ENCODE measurements at places on chromosomes 6 and 20.

DNA sequence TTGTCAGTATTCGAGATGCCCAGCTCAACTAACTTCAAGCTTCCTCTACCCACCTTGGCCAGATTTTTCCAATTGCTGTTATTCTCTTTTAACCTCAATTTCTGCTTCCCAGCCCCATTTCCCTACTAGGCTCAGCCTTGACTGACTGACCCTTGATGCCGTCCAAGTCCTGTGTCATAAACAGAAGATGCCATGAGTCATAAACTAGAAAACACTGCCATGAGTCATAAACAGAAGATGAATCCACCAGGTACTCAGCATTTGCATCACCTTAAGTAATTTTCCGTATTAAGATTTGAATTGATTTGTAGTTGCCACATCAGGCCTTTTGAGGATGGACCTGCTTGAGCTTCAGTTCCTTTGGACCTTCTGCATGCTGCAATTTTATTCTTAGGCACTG, 123.8 kb downstream of the FAM83B start:
- DNase-seq, result no peak

GRCh38 chr20:6299456-6299855, 176.6 kb upstream of the FERMT1 start:
- DNase-seq, result no peak

- DNase-seq, result no peak
These were observed 37.9 kb downstream of the TRAM2 start for GRCh38 chr6:52538901-52539354.

GRCh38 chr20:5835321-5835821, 85.2 kb downstream of the SHLD1 start:
- no peak for DNase-seq

DNA sequence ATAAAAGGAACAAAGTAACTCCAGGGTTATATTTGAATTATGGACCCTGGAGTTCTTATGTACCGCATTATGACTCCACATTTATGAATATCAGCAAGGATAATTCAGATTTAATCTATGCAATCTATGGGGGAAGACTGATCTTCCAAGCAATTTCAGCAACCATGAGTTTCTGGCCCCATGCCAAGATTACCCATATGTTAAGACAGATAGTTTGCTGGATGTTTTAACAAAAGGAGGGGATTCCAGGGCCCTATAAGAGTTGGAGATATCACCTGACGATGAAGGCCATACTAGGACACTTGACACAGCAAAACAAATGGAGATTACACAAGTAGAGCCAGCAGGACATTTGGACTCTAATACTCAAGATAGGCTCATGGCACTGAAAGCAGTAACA, 45.9 kb upstream of the PLN start:
- no peak for DNase-seq

- no peak for DNase-seq
These were observed 166.0 kb downstream of the ARID1B start for GRCh38 chr6:156943166-156943565.

- no peak for DNase-seq
These were observed 242.9 kb downstream of the KCNQ5 start for GRCh38 chr6:72864799-72865198.

- no peak for DNase-seq
These were observed 106.3 kb downstream of the SCML4 start for GRCh38 chr6:107717781-107718180.

GRCh38 chr6:144285798-144286502, 815 bp downstream of the UTRN start:
- DNase-seq, result no peak

DNA sequence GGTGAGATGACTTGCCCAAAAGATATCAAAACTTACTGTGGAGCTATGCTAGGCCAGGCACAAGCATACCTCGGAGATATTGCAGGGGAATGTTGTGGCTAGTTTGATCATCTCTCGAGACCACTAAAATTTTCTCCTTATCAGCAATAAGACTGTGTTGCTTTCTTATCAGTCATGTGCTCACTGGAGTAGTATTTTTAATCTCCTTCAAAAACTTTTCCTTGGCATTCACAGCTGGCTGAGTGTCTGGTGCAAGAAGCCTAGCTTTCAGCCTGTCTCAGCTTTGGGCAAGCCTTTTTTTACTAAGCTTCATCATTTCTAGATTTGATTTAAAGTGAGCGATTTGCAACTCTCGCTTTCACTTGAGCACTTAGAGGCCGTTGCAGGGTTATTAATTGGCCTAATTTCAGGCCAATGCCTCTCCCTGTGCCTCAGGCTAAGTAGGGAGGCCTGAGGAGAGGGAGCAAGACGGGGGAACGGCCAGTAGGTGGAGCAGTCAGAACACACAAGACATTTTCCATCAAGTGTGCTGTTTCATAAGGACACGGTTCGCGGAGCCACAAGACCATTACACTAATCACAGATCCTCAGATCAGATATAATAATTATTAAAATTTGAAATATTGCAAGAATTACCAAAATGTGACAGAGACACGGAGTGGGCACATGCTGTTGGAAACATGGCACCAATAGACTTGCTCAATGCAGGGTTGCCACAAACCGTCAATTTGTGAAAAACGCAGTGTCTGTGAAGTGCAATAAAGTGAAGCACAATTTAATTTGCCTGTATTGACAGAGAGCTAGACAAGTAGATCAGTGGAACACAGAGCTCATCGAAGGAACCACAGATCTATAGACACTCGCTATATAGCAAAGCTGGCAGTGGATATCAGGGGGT, 106.8 kb upstream of the SIRPG start:
- peak; percentile 33 for DNase-seq

DNA sequence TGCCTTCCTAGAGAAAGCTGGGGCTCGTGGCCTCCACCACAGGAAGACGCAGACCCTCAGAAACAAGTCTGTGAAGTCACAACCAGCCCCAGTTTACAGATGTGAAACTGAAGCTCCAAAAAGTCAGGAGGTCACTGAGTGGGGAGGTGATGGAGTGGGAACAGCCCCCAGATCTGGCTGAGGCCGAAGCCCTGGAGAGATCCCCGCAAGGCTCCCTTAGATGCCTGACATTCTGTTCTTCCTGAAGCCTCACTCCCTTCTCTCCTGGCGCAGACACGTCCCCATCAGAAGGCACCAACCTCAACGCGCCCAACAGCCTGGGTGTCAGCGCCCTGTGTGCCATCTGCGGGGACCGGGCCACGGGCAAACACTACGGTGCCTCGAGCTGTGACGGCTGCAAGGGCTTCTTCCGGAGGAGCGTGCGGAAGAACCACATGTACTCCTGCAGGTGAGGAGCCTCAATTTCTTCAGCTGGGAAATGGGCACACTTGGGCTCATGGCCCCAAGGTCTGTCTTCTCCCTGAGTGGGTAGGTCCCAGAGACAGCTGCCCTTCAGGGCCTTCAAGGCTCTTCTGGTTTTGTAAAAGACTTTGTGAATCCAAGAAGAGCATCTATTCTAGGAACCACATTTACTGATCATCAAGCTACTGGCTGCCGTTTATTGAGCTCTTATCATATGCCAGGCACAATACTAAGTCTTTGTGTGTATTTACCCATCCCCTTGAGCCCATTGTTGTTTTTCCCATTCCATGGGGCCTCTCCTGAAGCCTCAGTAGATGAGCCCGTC, 50.5 kb downstream of the HNF4A start:
- no peak for DNase-seq

- no peak for DNase-seq
These were observed 191.4 kb downstream of the NFATC2 start for GRCh38 chr20:51350941-51351631.

- DNase-seq, result no peak
These were observed 365.7 kb upstream of the EPHA7 start for GRCh38 chr6:93784794-93785693.

DNA sequence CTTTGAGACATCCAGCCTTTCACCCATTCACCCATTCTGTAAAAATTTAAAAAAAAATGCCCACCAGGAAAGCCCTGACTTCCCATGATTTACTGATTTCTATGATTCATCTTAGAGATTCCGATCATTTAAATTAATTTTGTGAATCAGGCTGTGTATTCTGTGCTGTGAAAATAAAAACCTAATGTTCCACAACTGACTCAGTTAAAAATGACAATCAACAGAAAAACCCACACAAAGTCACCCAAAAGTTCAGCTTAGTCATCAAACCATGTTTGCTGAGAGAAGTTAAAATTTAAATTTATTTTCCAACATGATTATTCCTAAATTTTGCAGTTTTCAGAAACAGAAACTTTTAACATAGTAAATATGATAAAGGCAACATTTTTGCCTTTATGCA, 509.9 kb downstream of the TENT5A start:
- DNase-seq, result no peak

Data from caudate nucleus (tissue), 63 donors.